Right cardiac atrium (tissue), 5 donors: ENCODE measurements at places on chromosomes 2 and 18.

DNA sequence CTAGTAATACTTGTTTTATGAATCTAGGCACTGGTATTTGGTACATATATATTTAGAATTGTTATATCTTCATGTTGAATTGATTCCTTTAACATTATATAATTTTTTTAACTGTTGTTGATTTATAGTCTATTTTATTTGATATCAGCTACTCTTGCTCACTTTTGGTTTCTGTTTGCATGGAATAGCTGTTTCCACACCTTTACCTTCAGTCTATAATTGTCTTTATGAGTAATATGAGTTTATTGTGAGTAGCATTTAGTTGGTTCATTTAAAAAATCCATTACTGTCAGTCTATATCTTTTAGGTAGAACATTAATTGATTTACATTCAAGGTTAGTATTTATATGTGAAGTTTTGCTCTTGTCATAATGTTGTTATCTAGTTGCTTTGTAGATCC is 58.6 kb downstream of the SMCHD1 start:
- no peak for DNase-seq

GRCh38 chr2:79723830-79724229 is 211.0 kb downstream of the CTNNA2 start:
- DNase-seq: no peak

DNA sequence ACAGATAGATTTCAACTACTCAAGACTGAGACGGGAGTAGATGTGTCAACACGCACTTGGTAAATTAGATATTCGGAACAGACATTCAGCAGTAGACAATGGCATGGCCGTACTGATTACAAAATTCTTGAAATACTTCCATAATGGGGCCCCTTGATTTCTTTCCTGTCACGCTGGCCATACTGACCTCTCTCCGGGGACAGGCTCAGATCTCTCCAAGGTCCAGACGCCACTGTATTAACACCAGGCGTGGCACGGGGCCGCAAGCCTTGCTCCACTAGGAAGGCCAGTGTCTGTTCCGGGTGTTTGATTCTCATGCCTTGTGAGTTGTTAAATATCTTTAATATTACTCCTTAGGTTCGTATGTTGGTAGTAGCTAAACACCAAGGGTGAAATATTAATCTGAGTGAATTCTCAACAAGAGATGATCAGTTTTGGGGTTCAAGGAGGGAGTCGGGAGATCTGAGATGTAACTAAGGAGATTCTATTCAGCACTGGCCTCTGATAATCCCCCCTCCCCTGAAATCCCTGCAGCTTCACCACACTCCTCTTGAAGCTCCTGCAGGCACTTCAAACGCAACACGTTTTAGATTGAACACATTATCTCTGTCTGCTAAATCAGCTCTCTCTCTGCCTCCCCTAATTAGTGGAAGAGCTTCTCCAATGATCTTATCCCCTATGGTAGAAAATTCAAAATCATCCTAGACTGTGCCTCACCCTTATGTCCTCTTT is 2.2 kb upstream of the EHD3 start:
- no peak for DNase-seq

DNA sequence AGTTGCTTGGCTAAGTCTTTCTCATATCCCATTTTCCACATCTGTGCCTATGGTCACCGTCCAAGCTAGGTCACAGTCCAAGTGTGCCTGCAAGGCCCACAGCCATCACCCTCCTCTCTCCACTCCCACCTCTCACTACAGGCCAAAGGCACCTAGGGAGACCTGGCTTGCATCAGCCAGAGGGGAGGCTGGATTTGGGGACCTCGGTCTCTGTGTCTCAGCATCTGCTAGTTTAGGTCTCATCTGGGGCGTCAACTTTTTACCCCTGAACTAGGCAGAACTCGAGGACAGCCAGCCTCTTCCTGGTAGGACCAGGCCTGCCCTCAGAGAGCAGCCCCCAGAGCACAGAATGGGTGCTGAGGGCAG is 217.1 kb downstream of the DYSF start:
- DNase-seq: no peak

GRCh38 chr18:63155169-63155852 is 164.3 kb downstream of the BCL2 start:
- DNase-seq: peak; percentile 78
